ENCODE measurements at places on chromosomes 12 and 14. TPM values are rescaled to one million over a fixed set of nuclear protein-coding genes. Genes with fewer than 3 reads are reported as not detected.

DNA sequence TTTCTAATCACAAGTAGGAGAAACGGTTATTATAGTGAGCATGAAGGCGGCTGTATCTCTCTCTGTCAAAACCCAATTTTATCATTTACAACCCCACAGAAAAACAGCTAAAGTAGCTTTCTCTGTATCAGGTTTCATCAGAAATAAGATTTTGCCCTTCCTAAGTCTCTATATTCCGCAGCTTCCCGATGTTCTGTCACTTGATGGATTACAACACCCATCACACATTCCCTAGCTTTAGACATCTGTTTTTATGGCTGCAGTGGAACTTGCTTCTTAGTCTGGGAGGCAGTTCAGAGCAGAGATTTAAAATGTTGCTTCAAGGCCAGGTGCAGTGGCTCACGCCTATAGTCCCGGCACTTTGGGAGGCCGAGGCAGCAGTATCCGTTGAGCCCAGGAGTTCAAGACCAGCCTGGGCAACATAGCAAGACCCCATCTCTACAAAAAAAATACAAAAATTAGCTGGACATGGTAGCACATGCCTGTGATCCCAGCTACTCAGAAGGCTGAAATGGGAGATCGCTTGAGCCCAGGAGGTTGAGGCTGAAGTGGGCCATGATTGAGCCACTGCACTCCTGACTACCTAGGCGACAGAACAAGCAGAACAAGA is 27.6 kb upstream of the FOXN3 start:
- no peak for DNase-seq

The NXPH4 gene
- 2.7 TPM for polyA plus RNA-seq

The KLRC4 gene
- not detected for polyA plus RNA-seq

GRCh38 chr12:127286281-127286680 is 980.7 kb upstream of the TMEM132C start:
- no peak for DNase-seq

GRCh38 chr12:11827091-11828061 is 177.9 kb downstream of the ETV6 start:
- DNase-seq: no peak

DNA sequence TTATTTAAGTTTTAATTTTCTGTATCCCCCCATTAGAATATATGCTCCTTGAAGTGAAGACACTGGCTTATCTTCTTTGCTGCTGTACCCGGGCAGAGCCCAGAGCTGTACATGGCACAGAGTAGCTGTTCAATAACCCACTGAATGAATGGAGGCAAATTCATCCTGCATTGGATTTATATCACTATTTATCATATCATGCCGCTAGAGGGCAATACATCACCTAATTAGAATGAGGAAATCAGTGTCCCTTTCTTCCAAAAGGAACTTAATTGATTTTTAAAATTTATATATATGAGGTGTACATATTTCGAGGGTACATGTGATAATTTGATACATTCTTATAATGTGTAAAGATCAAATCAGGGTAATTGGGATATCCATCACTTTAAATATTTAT is 89.2 kb upstream of the TMEM260 start:
- DNase-seq: no peak

The ANO4 gene
- polyA plus RNA-seq: 0.80 TPM

GRCh38 chr12:80233926-80234325 is 134.6 kb downstream of the OTOGL start:
- no peak for DNase-seq

The SLC17A8 gene
- polyA plus RNA-seq: 0.19 TPM

GRCh38 chr12:116116650-116117424 is 160.7 kb downstream of the MED13L start:
- DNase-seq: no peak

DNA sequence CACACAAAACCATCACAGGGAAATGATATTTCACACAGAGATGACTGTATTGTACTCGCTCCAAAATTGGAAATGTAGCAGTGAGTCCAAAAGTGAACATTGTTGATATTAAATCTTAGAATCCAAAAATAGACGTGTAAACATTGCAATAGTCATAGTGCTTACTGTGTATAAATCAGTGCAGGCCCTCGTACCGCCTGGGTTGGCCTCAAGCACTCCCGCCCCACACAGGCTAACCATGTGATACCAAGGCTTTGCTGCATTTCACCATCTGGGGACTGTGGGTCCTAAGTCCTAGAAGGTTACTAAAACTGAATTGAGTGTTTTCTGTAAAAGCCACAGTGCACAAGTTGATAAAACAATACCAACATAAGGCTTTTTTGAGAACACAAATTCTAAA is 107.3 kb downstream of the PPP2R5E start:
- no peak for DNase-seq

The PPFIA2 gene
- 1.3 TPM for polyA plus RNA-seq

The NGB gene
- not detected for polyA plus RNA-seq

The IL31 gene
- polyA plus RNA-seq: not detected

DNA sequence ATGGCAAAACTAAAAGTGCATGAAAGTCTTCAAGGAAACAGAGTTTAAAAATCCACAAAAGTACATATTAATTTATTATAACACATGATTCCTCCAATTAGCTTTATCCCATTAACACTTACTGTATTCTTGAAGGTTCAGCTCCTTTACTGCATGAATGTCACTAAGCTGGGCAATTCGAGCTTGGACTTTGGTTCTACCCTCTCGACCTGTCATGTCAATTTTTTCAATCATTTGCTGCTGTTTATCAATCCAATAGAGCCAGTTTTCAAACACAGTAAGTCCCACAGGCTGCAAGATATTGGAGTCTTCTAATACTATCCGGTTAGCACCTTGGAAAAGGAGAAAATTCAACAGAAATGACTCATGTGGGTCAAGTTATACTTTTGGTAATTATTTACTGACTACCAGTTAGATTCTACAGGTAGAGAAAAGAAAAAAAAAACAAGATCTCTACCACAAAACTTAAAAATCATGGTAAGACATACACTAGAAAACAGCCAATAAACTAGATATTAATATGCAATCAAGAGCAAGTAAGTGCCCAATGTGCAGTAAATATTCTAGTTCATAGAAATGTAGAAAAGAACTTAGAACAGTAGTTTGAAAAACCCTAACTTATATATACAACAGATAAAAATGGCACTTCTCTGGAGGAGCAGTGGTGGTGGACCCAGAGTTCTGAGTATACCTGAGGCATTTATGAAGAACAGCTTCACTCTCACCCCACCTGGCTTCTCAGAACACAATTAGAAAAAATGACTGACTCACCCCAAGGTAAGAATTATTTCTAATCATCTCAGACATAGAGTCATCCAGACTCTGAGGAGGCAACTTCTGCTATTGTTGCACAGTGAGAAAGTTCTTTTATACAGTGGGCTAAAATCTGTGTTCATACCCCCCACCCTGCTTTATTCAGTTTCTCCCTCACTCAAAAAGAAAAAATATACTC is 67.7 kb downstream of the BCL2L14 start:
- no peak for DNase-seq

DNA sequence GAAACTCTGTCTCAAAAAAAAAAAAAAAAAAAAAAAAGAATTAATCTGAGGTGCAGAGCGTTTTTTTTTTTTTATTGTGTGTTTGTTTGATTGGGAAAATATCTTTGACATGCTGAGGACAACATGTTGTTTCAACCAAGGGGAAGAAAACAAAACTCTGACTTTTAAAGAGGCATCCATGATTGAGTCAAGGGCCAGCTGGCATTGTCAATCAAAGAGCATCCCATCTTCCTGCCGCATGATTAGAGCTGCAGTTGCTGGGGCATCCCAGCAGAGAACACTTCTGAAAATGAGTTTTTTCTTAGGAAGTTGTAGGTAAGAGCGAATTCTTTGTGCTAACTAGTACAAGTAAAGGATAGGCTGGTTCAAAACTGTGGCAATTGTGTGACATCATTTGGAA is 200.9 kb upstream of the DAAM1 start:
- DNase-seq: no peak

The MYH7 gene
- 525 TPM for polyA plus RNA-seq

- DNase-seq: no peak
Measured at GRCh38 chr14:98168211-98168985, 1103.6 kb downstream of the BCL11B start.

GRCh38 chr12:15629108-15629507 is 160.1 kb downstream of the EPS8 start:
- DNase-seq: peak; percentile 50

The CMA1 gene
- polyA plus RNA-seq: not detected

DNA sequence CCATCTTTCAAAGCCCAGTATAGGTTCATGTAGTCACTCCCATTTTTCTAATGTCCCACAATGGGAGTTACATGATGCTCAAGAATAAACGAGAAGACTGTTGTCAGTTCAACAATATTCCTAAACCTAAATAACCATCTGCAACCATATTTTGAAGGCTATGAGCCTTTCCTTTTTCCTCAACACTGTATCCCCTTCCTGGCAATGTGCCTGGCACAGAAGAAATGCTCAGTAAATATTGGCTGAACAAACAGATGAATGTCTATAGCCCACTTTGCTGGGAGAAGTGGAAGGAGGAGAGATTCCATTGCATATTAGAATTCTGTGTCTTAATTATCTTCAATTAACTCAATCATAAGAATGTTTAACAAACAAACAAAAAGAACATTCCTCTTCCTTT is 6.1 kb downstream of the ARMH4 start:
- DNase-seq: no peak

The RPS6KA5 gene
- 5.6 TPM for polyA plus RNA-seq

The STAT6 gene
- 43.1 TPM for polyA plus RNA-seq

- DNase-seq: no peak
Measured at GRCh38 chr14:74134484-74134883, 49.7 kb downstream of the LIN52 start.

DNA sequence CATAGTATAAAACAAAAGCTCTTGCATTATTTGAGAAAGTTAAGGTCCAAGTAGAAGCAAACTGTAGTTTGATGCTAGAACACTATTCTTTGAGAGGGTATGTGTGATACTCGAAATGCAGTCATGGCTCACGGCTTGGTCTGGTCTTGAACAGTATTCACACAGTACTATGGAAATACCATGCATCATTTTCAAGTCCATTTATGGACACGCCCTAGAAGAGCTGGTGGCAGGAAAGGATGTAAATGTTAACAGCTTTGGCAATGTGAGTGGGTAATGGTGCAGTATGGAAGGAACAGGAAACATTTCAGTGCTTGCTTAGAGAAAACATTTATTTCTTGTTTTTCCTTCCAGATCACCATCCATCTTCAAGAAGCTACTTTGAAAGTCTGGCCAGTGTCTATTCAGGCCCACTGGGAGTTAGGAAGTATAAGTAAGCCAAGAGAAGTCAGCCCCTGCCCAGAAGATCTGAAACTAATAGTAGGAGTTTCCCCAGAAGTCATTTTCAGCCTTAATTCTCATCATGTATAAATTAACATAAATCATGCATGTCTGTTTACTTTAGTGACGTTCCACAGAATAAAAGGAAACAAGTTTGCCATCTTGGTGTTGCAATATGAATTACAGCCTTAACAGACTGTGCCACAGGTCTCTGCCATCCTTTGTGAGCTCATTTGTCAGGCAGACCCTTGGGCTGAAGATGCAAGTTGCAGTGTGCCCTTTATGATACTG is 5.7 kb upstream of the AKAP5 start:
- DNase-seq: no peak

The FBLN5 gene
- 53.0 TPM for polyA plus RNA-seq

- DNase-seq: no peak
Measured at GRCh38 chr12:19220205-19220604, 90.7 kb downstream of the PLEKHA5 start.

GRCh38 chr12:21985155-21985554 is 43.9 kb upstream of the ABCC9 start:
- no peak for DNase-seq

The PRPH gene
- 1.4 TPM for polyA plus RNA-seq

GRCh38 chr14:78162202-78162601 is 8.0 kb upstream of the NRXN3 start:
- DNase-seq: no peak

The SMIM41 gene
- polyA plus RNA-seq: not detected

DNA sequence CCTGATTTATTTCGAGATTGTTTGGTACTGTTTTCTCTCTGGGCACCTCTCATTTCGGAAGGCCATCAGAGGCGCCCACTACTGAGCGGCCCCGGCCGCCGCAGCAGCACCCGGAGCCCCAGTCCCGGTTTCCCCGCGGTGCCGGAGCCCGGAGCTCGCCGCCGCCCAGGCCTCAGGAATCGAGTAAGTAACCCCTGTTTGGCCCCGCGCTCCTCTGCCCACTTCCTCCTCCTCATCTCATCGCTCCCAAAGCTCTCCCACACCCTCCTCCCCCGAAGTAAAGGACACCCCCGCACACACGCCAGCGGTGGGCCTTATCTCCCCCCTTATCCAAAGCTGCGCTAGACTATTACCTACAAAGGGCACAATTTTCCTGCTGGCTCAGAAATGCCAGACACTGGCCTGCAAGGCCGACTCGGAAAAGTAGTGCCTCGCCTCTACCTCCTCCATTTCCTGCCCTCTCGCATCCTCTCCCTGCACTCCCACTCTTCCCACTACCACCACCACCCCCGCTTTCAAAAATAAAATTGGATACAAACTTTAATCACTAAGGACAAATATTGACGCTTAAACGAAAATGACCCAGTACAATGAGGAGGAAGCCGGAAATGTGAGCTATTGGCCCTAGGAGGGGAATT is 637 bp upstream of the FOXG1 start:
- DNase-seq: no peak

DNA sequence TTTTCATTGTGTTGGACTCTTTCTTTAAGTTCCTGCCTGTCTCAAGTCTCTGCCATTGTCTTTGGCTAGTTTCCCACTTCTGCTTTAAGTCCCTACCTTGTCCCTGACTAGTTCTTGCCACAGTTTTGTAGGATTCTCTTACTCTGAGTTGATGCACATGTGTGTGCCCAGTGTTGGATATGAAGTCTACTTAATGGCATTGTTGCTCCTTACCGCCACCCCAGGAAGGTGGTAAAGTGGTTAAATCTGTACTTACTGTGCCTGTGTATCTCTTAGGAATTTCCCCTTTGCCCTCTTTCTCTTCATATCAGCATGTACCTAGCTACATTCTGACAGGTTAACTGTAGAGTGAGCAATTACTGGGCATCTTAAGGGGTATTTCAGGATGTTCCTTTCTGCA is 227.1 kb downstream of the NUBPL start:
- DNase-seq: no peak

The AKAP5 gene
- 0.45 TPM for polyA plus RNA-seq

- no peak for DNase-seq
Measured at GRCh38 chr14:74863274-74863673, 12.7 kb downstream of the PROX2 start.

GRCh38 chr14:95328729-95329503 is 9.2 kb upstream of the CLMN start:
- no peak for DNase-seq

- no peak for DNase-seq
Measured at GRCh38 chr14:90599339-90599738, 202.5 kb downstream of the CALM1 start.

- DNase-seq: peak; percentile 28
Measured at GRCh38 chr12:83538361-83538965, 851.8 kb downstream of the TMTC2 start.

GRCh38 chr12:60174941-60175340 is 579.1 kb downstream of the SLC16A7 start:
- no peak for DNase-seq

GRCh38 chr12:12624498-12624992 is 12.9 kb downstream of the CREBL2 start:
- no peak for DNase-seq

The SYT1 gene
- 1.0 TPM for polyA plus RNA-seq

Data from hindlimb muscle (tissue), 1 donor.